ENCODE measurements at places on chromosomes 12 and 14.
A peak's percentile ranks its signal among the peaks of the same experiment; 100 is the strongest.

- DNase-seq, result no peak
Measured at GRCh38 chr12:57604454-57604991, at the start of gene DTX3. Gene DTX3, plus strand, starts transcription at chr12:57604824. Its CDS starts 1,694 bp downstream, at chr12:57606518.

GRCh38 chr14:52189325-52189724 lies 78.2 kb upstream of the PTGDR start:
- DNase-seq, result no peak

DNA sequence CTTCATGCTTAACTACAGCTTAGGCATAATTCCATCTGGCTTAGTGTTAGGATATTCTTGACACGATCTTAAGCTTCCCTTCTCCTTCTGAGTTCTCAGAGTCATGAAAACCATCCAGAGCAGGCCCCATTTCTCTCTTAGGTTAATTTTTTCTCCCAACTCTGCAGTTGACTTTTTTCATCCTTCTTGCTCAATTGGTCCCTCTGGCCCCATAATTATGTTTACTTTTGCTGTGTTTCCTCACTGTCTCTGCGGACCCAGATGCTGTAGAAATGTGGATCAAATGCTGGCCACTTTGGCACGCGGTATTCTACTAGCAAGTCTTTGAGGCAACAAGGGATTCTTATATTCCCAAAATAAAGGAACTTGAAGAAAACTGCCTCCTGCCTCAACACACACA lies 9.5 kb downstream of the TMEM132C start:
- DNase-seq, result no peak

DNA sequence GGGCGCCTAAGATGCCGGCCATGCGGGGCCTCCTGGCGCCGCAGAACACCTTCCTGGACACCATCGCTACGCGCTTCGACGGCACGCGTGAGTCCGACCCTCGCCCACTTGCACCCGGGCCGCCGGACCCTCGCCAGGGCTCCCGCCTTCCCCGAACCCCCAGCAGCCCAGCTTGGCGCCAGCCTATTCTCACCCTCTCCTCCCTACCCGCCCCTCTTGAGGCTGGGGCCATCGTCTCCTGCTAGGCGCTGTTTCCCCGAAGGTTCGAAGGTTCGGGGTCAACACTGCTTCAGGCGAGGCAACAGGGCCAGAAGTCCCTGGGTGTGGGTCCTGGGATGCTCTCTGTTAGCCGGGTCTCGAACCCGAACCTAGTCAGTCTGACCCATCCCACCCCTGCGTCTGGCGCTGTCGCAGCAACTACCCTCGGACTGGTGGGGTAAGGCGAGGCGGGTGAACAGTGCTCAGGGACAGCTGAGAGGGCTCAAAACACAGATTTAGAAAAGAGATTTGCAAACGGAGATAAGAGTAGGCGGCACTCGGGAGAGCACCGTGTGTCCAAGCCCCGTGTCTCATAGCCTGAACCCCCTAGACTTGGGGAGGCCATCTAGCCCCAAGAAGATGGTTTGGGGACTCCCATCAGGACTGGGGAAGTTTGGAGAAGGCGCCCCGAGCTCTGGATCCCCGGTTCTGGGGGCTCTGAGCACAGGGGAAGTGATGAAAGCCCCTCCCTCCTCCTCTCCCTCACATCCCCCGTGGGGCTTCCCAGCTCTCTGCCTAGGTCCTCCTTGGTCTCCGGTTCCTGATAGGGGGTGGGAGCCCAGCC lies 787 bp downstream of the KCNH3 start:
- DNase-seq, result no peak

GRCh38 chr14:26761532-26761931 lies 163.7 kb upstream of the NOVA1 start:
- no peak for DNase-seq

GRCh38 chr12:124094733-124095132 lies 121.7 kb downstream of the ZNF664 start:
- no peak for DNase-seq

GRCh38 chr14:104800015-104800770 lies 708 bp upstream of the ZBTB42 start:
- peak; percentile 72 for DNase-seq

GRCh38 chr12:2364631-2365051 lies 311.9 kb downstream of the CACNA1C start:
- no peak for DNase-seq

DNA sequence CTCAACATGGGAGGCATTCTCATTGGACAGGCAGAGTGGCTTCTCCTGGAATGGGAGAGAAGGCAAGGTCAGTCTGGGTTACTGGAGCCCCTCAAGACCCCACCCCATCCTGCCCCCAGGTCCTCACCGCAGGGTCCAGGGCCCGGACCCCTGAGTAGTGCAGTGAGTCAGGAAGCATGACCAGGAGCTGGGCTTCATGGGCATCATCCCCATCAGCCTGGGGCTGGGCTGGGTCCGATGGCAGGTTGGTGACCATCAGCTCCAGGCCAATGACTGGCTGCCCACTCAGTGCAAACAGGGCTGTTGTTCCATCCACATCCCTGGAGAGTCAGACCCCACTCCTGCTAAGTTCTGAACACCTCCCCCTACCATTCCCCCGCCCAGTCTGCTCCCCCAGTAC lies 13.1 kb downstream of the ITGA7 start:
- no peak for DNase-seq

DNA sequence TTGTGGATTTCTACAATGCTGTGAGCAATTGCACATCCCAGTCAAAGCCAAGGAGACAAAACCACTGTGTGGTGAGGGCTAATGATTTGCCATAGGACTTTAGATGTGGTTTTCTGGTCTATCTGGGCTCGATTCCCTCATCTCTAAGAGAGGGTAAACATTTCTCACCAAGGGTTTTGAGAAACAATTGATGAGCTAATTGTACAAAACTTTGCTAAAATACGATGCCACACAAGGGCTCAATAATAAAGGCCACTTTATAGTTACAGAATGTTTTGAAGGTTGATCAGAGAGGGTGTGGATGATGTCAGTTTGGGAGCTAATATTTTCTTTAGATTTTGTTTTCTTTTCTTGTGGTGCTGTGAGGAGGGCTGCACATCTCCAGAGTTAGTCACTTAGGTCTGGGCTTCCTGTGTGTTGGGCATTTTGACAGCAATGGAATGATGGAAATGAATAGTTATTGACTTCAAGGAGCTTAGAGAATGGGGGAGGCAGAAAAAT lies 60.8 kb upstream of the SLC38A4 start:
- DNase-seq, result no peak

GRCh38 chr14:99937475-99938244 lies 127.6 kb upstream of the EVL start:
- DNase-seq, result no peak

DNA sequence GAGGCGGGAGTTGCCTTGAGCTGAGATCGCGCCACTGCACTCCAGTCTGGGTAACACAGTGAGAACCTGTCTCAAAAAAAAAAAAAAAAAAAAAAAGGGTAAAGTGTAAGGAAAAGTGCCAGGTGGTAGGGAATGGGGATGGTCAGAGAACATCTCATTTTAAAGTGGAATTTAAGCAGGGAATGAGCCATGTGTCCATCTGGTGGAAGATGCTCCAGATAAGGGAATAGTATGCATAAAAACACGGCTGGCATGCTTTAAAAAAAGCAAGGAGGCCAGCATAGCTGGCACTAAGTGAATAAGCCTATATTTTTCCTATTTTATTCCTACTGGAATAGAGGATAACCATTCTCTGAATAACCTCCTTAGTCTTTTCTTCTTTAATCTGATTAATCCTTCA lies 33.7 kb downstream of the FAM186A start:
- DNase-seq, result no peak

GRCh38 chr14:51180577-51180976 lies 59.5 kb upstream of the TMX1 start:
- no peak for DNase-seq

DNA sequence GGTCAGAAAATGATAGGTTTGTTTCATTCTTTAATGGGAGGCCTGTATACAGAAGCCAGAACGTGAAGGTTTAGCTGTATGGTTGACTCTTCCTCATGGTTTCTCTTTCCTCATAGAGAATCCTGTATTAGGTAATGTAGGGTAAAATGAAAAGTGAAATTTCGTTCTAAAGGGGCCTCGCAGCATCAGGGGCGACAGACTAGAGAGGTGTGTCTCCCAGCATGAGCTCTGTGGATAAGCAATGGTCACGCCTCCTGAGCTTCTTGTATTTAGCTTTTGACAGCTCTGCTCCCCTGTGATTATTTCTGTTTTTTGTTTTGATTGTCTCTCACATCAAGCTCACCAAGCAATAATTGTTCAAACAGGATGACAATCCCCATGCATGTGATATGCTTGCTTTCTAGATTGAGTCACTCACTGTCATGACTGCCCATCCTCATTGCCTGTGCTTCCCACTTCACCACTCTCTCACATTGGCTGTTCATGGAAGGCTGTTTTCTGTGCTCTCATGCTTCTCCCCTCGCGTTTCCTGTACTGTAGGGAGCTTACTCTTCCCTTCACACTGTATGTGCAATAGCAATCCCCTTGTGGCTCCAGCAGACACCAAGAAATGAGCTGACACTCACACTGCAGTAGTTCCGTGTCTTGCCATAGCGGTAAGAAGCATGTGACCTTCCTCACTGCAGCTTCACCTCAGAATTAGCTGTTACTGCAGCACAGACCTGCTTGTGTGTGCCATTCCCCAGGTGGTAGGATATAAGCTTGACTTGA lies 44.0 kb downstream of the RAD52 start:
- DNase-seq, result no peak

DNA sequence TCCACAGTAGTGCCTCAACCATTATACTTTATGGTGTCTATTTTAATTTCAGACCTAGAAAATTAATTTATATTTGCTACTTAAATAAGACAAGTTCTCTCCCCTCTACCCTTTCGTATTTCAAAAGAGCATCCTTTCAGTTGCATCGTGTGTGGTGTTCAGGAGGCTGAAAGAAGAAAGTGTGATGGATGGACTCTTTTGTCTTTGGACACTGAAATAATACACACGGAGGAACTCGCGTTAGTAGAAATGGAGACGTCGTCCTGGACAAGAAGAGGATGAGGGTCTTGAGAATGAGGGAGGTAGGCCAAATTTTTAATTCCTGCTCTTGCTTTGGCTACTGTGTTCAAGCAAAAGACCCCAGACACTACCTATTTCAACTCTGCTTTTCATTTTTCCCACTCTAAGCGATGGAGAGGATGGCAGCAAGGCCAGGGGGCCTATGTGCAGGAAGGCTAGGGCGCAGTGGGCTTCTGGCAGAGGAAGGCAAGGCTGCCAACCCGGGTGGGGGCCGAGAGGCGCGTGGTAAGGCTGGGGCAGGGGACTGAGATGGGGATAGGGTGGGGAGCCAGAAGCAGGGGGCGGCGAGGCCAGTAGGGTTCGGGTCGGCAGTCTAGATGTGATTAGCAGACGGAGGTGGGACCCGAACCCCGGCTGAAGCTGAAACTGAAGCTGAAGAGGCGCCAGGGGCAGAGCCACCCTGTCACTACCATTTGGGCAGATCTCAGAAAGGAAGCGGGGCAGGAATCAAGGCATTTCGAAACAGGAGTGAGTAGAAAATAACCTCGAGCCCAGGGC lies 722 bp downstream of the TMED8 start:
- DNase-seq, result no peak

- DNase-seq, result peak; percentile 24
Measured at GRCh38 chr14:66070542-66071319, 415.4 kb upstream of the CCDC196 start.

DNA sequence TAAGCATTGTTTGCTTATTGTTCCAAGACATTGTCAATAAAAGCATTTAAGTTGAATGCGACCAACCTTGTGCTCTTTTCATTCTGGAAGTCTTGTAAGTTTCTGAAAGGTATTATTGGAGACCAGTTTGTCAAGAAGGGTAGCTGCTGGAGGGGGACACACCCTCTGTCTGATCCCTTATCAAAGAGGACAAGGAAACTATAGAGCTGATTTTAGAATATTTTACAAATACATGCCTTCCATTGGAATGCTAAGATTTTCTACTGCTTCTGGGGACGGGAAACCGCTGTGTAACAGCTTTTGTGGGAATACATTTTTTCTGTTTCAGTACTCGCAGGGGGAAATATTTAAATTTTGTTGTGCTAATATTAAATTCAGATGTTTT lies 3.5 kb downstream of the FOS start:
- DNase-seq, result no peak

GRCh38 chr14:94047581-94047980 lies 21.4 kb downstream of the OTUB2 start:
- DNase-seq, result no peak

- DNase-seq, result no peak
Measured at GRCh38 chr12:119666226-119666795, 1.6 kb upstream of the PRKAB1 start.

DNA sequence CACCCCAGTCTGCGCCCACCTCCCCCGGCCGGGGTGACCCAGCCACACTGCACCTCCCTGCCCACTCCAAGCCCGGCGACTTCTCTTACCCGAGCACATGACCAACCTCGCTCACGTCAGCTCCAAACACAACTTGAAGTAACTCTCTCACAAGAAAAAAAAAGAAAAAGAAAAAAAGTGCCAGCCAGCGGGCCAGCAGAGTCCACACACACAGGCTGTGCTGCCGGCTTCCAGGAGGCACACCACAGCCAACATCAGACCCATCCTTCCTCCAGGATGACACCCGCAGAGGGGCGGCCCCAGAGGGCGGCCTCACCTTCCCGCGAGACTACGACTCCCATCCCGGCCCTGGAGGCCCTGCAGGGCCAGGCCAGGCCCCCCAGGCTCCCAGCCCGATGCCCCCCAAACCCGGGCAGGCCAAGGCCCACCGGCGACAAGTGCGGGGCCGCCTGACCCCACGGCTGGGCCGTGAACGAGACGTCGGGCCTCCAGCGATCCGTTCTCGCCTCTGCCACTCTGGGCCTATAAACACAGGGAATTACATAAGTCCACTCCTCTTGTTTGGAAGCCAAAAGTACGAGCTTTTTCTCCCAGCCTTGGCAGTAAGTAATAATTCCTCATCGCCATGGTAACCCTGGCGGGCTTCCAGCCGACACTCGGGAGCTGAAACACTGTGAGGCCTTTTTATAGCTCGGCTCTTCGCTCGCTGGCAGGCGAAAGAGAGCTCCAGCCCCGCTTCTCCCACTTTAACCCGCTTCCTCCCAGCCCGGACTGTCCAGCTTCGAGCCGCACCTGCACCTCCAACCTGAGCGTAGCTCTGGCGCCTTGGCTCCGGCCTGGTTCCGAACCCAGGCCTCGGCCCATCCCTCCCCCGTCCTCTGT lies 49.1 kb downstream of the NCOR2 start:
- DNase-seq, result no peak

GRCh38 chr12:130481392-130481879 lies 143.7 kb downstream of the PIWIL1 start:
- DNase-seq, result no peak

Data from NCI-H1930 (cell line).